ENCODE measurements at places on chromosomes 3 and 15.

- H3K36me3 ChIP-seq: no peaks in the 10 kb centered on the region
- H3K27me3 ChIP-seq: peaks cover 7% of the 10 kb centered on the region
- H3K4me3 ChIP-seq: no peak overlapping the region
- DNase-seq: no peak
- no peak overlapping the region for H3K27ac ChIP-seq
Measured at GRCh38 chr15:77980098-77980497, 97.4 kb downstream of the TBC1D2B start.

- no peak overlapping the region for H3K27ac ChIP-seq
- DNase-seq: no peak
- H3K4me1 ChIP-seq: peaks cover 6% of the 10 kb centered on the region
- peaks cover 15% of the 10 kb centered on the region for H3K27me3 ChIP-seq
Measured at GRCh38 chr3:159800434-159801155, 188.0 kb upstream of the IL12A start.

DNA sequence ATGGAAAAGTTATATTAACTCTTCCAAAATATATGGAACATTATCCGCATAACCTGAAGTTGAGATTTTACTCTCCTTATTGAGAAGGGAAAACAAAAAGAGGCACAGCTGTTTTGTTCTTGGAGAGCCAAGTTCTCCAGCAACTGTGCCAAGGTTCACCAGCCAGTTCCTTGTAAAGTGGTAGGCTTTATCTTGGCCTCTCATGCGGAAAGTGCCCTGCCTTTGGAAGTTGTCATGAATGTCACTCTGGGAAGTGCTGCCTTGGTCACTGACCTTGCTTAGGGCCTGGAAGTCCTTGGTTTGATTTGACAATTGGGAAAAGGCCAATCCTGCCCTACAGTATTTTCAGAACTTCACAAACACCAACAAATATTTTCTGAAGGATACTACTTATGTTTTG, 44.2 kb upstream of the THRB start:
- no peaks in the 10 kb centered on the region for H3K36me3 ChIP-seq
- no peaks in the 10 kb centered on the region for H3K4me1 ChIP-seq
- H3K27ac ChIP-seq: no peak overlapping the region
- DNase-seq: no peak
- H3K4me3 ChIP-seq: no peak overlapping the region

GRCh38 chr15:45734260-45734711, 99.5 kb downstream of the SQOR start:
- no peak overlapping the region for H3K27ac ChIP-seq
- peaks cover 7% of the 10 kb centered on the region for H3K27me3 ChIP-seq
- no peak overlapping the region for H3K4me3 ChIP-seq
- DNase-seq: no peak

GRCh38 chr3:7333125-7333524, 472.2 kb downstream of the GRM7 start:
- DNase-seq: no peak
- no peak overlapping the region for H3K4me3 ChIP-seq
- H3K36me3 ChIP-seq: no peaks in the 10 kb centered on the region
- H3K4me1 ChIP-seq: no peaks in the 10 kb centered on the region
- H3K27me3 ChIP-seq: no peaks in the 10 kb centered on the region
- H3K27ac ChIP-seq: no peak overlapping the region

DNA sequence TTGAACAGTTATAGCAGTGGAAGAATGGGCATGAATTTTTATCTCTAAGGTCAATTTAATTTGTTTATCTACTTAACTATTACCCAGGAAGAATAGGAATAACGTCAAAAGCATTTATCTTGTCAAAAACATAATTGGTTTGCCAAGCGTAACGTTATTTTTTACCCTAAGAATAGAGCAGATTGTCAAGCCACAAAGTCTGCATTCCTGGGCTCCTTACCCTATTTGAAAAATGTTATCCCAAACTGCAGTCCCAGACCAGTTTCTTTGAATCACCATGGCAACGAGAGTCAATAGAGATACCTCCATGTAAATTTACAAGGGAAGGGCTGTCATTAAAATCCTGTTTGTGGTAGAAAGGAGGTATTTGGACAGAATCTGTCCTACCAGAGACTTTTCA, 61.1 kb downstream of the CPNE4 start:
- H3K36me3 ChIP-seq: no peaks in the 10 kb centered on the region
- no peak overlapping the region for H3K4me3 ChIP-seq
- H3K4me1 ChIP-seq: no peaks in the 10 kb centered on the region

- peaks cover 2% of the 10 kb centered on the region for H3K27me3 ChIP-seq
- no peaks in the 10 kb centered on the region for H3K4me1 ChIP-seq
- DNase-seq: no peak
- no peak overlapping the region for H3K27ac ChIP-seq
- no peaks in the 10 kb centered on the region for H3K36me3 ChIP-seq
Measured at GRCh38 chr15:81888748-81889484, 156.9 kb downstream of the MEX3B start.

DNA sequence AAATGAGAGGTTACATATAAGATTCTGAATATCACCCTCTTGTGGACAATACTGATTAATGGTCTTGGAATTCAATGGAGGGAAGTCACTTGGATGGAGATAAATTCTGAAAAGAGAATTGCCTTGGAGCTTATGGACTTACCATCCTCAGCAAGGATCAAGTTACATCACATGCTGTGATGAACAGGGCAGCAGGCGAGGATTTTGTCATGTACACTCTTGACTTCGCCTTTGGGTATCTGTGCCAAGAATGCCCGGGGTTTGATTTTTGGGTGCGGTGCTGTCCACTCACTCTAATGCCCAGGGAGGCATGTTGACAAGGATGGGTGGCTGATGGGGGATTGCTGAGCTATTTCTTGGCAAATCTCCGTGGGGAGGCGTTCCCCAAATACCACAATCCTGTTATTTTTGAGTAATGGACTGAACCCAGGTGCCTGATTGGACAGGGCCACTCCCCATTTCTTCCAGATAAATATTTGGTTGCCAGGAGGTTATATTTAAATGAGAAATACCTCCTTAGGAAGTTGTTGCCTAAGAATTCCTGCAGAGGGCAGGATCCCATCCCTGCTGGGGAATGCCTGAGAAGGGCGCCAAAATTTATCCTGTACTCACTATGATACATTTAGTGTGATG, 96.3 kb downstream of the TPRG1 start:
- peaks cover 20% of the 10 kb centered on the region for H3K4me1 ChIP-seq
- no peak overlapping the region for H3K27ac ChIP-seq
- no peaks in the 10 kb centered on the region for H3K27me3 ChIP-seq
- H3K36me3 ChIP-seq: no peaks in the 10 kb centered on the region
- no peak overlapping the region for H3K4me3 ChIP-seq
- no peak for DNase-seq
